ENCODE measurements at places on chromosomes 5 and 9. TPM values are rescaled to one million over a fixed set of nuclear protein-coding genes. Genes with fewer than 3 reads are reported as not detected.

The NR3C1 gene
- 51.1 TPM for total RNA-seq

The ADAMTS2 gene
- total RNA-seq = 11.3 TPM

The PCDHGB1 gene
- total RNA-seq = 5.9 TPM

The MYORG gene
- total RNA-seq = 6.4 TPM

The LCN1 gene
- not detected for total RNA-seq

The SNCB gene
- not detected for total RNA-seq

The MYO10 gene
- total RNA-seq = 22.6 TPM

DNA sequence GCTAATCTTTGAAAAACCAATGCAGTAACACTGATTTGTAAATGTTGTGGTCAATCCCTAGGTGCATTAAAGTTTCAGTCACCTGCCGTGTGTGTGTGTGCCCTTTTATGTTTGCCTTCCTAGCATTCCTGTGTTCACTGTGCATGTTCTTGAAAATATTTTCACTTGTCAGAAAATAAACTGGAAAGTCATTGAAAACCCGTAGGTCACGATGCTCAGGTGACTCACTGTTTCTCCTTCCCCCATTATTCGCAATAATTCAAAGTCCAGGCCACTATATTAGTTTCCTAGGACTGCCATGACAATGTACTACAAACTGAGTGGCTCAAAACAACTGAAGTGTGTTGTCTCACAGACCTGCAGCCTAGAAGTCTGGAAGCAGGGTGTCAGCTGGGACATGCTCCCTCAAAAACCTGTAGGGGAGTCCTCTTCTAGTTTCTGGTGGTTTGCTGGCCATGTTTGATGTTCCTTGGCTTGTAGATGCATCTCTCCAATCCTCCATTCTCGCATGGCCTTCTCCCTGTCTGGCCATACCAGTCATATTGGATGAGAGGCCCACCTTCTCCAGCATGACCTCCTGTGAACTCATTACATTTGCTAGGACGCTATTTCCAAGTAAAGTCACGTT is 29.3 kb downstream of the MARVELD2 start:
- H3K27ac ChIP-seq = no peak overlapping the region
- no peak overlapping the region for H3K4me3 ChIP-seq
- H3K27me3 ChIP-seq = no peaks in the 10 kb centered on the region
- H3K4me1 ChIP-seq = no peaks in the 10 kb centered on the region
- no peak for DNase-seq

GRCh38 chr9:78994471-78994870 is 577.3 kb upstream of the TLE4 start:
- H3K4me3 ChIP-seq = no peak overlapping the region
- no peak overlapping the region for H3K27ac ChIP-seq
- H3K4me1 ChIP-seq = no peaks in the 10 kb centered on the region
- no peaks in the 10 kb centered on the region for H3K36me3 ChIP-seq
- H3K27me3 ChIP-seq = no peaks in the 10 kb centered on the region

DNA sequence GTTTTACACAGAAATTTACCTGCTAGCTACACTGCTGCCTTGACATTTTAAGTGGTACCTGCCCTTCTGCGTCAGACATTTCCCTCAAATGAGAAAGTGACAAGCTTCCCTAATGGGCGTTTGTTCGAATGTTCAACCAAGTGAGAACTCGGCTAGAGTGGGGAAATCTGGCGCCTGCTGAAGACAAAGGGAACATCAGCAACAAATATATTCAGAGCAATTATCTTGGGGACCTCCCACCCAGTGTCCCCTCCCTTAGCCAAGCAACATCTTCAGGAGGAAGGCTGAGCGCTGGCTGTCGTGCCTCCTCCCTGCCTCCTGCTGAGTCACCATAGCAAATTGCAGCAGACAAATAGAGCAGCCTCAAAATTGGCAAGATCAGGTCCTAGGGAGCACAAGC is 57.1 kb downstream of the MFAP3 start:
- no peak overlapping the region for H3K27ac ChIP-seq
- H3K4me1 ChIP-seq = no peaks in the 10 kb centered on the region
- no peaks in the 10 kb centered on the region for H3K27me3 ChIP-seq
- no peak for DNase-seq
- no peaks in the 10 kb centered on the region for H3K36me3 ChIP-seq

DNA sequence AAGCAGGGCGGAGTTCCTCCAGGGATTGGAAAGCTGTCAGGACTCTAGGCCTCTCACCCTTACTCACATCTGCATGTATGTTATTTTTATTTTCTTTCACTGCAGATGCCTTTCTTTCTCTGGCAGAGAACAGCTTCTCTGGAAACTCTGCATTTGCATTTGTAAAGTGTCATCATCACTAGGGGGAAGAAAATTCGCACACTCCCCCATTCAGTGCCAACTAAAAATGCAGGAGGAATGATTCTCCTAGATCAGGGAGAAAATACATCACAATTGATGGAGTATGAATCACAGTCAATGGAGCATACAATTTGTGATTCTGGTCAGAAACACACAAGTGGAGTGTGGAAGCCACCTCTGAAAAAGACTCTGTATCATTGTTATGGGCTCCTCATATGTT is 351.4 kb upstream of the FTMT start:
- no peak for DNase-seq
- no peaks in the 10 kb centered on the region for H3K27me3 ChIP-seq
- no peak overlapping the region for H3K4me3 ChIP-seq
- H3K36me3 ChIP-seq = no peaks in the 10 kb centered on the region

DNA sequence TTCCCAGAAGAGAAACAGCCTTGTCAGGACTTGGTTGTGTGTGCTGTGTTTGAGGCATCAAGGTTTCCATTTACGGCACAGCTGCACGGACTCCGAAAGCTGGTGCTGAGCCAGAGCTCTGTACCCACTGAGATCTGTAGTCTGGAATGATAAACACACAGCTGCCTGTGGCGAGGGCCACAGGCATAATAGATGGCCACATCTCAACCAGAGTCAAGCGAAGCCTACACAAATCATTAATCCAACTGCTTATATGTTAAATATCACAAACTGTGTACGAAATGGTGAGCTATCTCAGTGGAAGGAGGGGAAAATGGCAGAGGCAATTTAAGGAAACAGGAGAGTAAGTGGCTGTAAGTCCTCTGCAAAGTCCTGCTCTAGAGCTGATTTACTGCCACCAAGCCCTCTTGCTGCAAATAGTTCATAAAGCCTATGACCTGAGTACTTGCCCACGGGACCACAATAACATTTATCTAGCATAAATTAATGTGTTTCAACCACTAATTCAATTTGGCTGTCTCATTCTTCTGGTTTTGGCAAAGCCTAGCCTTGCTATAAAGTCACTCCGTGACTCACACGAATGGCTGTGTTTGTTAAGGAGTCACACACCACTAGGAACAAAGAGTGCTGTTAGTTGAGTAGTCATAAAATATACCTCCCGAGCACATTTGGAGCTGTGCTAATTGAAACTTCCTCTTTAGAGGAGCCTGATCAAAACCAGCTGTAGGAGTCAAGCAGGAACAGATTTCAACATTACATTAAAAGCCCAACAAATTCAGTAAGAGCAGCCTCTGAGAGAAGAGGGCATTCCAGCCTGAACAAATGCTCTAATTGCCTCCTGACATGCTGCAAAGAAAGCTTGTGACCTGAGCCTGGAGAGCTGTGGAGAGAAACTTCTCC is 738.6 kb upstream of the ZNF608 start:
- H3K27ac ChIP-seq = peak overlapping the region; percentile 79
- H3K4me1 ChIP-seq = peaks cover 3% of the 10 kb centered on the region
- no peaks in the 10 kb centered on the region for H3K27me3 ChIP-seq
- H3K4me3 ChIP-seq = peak overlapping the region; percentile 1
- peak; percentile 51 for DNase-seq

DNA sequence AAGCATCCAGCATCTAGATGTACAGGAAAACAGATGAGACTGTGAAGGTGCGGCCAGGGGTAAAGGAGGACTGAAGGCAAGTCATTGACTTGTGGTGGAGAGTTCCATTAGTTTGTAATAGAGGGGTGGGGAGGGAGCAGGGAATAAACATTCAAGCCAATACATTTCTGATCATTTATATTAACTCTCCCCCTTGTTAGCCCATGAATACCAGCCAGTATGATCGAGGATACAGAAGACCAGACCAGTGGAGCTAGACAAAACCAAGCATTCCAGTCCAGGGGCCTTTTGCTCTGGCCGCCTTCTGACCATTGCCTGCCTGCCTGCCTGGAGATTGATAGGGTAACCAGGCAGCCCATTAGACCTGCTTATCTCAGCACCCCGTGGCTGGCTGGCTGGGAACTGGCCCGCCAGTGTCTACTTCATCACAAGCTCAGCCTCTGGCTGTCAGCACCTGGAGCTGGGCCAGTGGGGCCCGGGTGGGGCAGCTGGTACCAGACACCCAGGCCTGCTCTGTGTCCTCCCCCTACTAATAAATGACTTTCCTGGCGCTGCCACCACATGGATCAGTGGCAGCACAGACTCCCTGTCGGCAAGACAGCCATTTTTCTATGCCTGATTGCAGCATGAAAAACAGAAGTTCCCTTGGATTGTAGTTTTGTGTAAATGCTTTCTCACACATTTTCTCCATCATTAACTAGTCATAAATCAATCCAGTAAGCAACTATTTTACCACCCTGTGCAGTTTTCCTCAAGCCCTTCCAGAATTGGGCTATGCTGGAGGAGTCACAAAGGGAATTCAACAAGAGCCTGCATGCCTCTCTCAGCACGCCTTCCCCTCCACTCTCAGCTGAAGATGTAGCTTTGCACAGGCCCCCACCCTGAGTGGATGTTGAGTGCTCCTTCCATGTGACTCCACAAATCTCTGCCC is 181.3 kb downstream of the SNCAIP start:
- no peak for DNase-seq
- no peak overlapping the region for H3K4me3 ChIP-seq
- H3K4me1 ChIP-seq = no peaks in the 10 kb centered on the region

- no peak overlapping the region for H3K27ac ChIP-seq
- peaks cover 33% of the 10 kb centered on the region for H3K27me3 ChIP-seq
- no peak for DNase-seq
Measured at GRCh38 chr9:97220894-97221477, 86.5 kb upstream of the CCDC180 start.

DNA sequence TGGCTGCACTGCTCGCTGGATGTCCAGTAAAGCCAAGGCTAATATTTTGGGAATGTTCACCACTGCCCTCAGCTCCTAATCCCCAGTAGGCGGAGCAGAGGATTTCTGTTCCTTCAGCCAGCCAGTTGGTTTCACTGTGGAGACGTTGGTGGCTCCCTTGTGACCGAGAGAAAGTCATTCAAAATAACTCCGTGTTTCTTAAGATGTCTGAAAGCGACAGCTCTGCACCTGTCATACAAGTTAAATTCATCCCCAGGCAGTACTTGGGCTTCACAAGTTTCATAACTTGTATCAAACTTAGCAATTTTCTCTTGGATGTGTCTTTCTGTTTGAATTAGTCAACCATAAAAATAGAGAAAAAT is 382 bp upstream of the CDKN2B start:
- no peaks in the 10 kb centered on the region for H3K4me1 ChIP-seq
- peaks cover 15% of the 10 kb centered on the region for H3K27me3 ChIP-seq
- DNase-seq = no peak

DNA sequence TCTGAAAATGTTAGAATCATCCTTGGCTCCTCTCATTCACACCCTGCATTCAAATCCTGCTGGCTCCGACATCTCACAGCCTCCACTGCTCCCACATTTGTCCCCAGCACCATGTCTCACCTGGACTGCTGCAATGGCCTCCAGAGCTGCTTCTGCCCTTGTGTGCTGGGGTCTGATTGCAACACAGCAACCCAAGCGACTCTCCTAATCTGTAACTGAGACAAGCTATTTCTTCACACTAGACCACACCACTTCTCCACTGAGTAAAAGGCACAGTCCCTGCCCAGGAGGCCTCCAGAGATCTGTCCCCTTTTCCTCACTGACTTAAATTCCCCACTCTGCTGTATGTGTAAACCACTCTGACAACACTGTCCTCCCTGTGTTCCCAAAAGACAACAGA is 151.1 kb upstream of the TAS2R1 start:
- H3K4me3 ChIP-seq = no peak overlapping the region
- H3K4me1 ChIP-seq = no peaks in the 10 kb centered on the region
- H3K36me3 ChIP-seq = no peaks in the 10 kb centered on the region
- no peaks in the 10 kb centered on the region for H3K27me3 ChIP-seq

DNA sequence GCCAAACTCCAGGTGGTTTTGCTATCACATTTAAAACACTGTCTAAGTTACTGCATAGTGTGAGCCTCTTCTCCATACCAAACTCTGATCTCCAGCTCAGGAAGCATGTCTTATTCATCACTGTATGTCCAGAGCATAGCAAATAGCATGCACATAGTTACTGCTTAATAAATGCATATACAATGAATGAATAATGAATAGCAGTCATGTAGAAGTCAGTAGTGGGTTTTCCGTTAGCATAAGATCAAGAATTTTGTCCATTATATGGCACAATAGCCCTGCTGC is 329.4 kb downstream of the ARRDC3 start:
- H3K4me1 ChIP-seq = no peaks in the 10 kb centered on the region
- no peak overlapping the region for H3K27ac ChIP-seq
- DNase-seq = no peak
- H3K36me3 ChIP-seq = no peaks in the 10 kb centered on the region

DNA sequence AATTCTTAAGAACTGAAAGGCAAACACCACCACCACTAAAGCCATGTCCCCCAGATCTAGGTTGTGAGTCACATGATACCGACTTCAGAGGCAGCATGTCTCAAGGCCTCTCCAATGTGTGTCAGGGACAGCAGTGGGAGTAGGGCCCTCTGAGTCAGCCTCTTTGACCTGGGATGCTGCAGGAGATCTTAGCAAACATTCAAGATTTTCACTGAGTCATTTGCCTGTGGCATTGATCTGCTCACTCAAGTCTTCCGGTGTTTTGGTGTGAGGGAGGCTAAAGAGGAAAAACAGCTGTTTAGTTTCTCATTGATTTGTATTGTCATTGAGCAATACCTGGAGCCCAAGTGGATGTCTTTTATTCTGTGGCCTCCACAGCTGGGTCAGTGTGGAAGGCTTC is 36.1 kb downstream of the TMC1 start:
- no peak overlapping the region for H3K4me3 ChIP-seq
- no peaks in the 10 kb centered on the region for H3K4me1 ChIP-seq
- no peaks in the 10 kb centered on the region for H3K27me3 ChIP-seq
- peak overlapping the region; percentile 22 for H3K27ac ChIP-seq
- H3K36me3 ChIP-seq = no peaks in the 10 kb centered on the region
- no peak for DNase-seq

- H3K27ac ChIP-seq = no peak overlapping the region
- no peaks in the 10 kb centered on the region for H3K36me3 ChIP-seq
- peak overlapping the region; percentile 3 for H3K4me3 ChIP-seq
- H3K27me3 ChIP-seq = peaks cover 3% of the 10 kb centered on the region
- peaks cover 4% of the 10 kb centered on the region for H3K4me1 ChIP-seq
- DNase-seq = no peak
Measured at GRCh38 chr9:136669791-136670464, 7.2 kb downstream of the EGFL7 start.

- no peak overlapping the region for H3K27ac ChIP-seq
- no peak overlapping the region for H3K4me3 ChIP-seq
- H3K4me1 ChIP-seq = no peaks in the 10 kb centered on the region
- H3K27me3 ChIP-seq = peaks cover 20% of the 10 kb centered on the region
Measured at GRCh38 chr5:139758510-139759075, 37.0 kb upstream of the PSD2 start.

GRCh38 chr9:132546148-132547051 is 36.0 kb upstream of the BARHL1 start:
- H3K27me3 ChIP-seq = no peaks in the 10 kb centered on the region
- no peaks in the 10 kb centered on the region for H3K4me1 ChIP-seq
- DNase-seq = no peak
- H3K36me3 ChIP-seq = no peaks in the 10 kb centered on the region
- no peak overlapping the region for H3K27ac ChIP-seq

Measured in breast epithelium (tissue), 4 donors.